ENCODE measurements at places on chromosomes 12 and 14.

DNA sequence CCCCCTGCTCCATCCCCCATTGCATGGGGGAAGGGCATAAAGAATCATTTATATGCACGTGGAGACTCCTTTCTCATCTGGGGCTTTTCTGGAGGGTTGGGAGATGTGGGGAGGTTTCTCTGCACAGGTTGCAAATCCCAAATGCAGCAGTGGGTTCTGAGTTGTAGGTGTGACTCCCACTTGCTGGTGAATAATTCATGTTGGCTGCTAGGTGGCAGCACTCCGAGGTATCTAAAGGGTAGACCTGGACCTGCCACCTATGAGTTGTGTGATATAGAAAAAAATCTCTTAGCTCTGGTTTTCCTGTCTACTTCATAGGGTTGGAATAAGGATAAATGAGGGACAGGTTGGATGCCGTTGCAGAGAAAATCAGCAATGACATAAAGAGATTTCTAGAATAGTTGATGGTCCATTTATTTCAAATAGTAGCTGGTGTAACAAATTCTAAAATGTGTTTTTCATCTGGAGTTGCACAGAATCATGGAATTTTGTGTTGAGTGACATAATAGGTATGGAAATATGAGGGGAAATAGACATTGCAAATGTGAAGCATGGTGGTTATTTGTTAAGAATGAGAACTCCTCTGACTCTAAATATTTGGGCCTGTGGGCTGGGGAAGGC lies 4.6 kb downstream of the MARCHF9 start:
- no peak for DNase-seq

- DNase-seq, result peak; percentile 3
These were observed 574.8 kb downstream of the FLRT2 start for GRCh38 chr14:86104691-86105265.

DNA sequence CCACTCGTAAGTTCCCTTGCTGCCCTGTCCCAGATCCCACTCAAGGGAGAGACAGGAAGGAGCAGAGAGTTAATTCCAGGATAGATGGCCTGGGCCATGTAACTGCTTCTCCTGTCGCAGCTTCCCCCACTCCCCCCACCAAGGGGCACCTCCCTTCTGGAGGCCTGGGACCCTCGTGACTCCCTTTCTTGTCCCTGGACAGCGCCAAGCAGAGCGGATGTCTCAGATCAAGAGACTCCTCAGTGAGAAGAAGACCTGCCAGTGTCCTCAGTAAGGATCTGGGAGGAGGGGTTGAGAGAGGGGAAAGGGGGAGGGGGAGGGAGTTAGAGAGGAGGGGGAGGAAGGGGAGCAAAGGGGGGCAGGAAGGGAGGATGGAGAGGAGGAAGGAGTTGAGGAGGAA lies 3.0 kb upstream of the GPR162 start:
- DNase-seq, result no peak

GRCh38 chr12:102376181-102376747 lies 104.1 kb downstream of the IGF1 start:
- DNase-seq, result no peak

DNA sequence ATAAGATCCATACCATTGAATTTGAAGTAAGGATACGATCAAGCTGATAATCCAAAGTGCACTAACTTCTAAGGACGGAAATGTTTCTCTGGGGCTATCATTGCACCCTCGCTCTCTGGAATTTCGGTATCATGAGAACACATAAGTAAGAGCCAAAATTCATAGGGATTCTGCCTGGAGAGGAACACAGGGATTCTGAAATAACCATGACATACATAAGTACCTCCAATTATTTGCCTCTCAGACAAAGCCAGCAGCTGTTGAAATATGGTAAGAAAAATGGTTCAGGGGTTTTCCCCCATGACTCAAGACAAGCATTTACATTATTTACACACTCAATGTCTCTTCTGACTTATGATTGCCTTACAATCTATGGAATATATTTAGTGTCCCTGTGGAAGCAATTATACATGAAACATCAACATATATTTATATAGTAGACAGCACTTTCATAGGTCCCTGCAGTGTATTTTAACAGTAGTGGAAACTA lies 1123.6 kb upstream of the SEL1L start:
- peak; percentile 33 for DNase-seq

DNA sequence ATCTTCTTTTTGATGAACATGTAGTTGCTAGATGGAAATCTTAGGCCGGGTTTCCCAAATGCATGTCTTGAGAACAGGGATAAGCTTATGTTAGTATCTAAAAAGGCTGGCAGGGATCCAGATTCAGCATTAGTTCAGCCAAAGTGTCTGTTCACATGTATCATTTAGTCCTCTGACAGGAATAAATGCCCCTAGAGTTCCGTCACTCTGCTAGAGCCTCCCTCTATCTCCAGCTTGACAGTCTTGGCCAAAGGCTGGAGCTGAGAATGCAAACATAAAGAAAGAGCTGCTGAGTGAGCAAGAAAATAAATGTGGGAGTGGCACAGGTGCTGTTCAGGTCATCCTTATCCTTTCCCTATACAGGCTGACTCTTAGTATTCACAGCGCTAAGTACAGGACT lies 13.8 kb upstream of the NELL2 start:
- DNase-seq, result no peak

GRCh38 chr12:132131229-132131628 lies 12.9 kb downstream of the DDX51 start:
- DNase-seq, result no peak
